NCI-H1436 treated with DMSO at 0.1 percent for 48 hours (cell line): ENCODE measurements at places on chromosomes 13 and 19.

GRCh38 chr13:114325729-114326128 lies 11.4 kb downstream of the CHAMP1 start:
- no peak for DNase-seq

GRCh38 chr13:90154311-90154960 lies 1193.1 kb upstream of the MIR17HG start:
- DNase-seq = no peak

DNA sequence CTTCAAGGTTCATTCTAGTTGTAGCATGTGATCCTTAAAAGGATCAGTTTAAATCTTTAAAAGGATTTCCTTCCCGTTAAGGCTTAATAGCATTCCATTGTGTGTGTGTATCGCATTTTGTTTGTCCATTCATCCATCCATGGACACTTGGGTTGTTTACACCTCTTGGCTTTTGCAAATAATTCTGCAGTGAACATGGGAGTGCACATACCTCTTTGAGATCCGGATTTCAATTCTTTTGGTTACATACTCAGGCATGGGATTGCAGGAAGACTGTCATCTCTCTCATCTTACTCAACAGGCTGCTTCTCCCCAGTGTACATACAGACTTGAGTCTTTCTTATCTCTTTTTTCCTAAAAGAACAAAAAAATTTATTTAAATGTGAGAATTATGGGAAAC lies 1.2 kb downstream of the RNF113B start:
- DNase-seq = no peak

- no peak for DNase-seq
These were observed 25.1 kb downstream of the MAN2B1 start for GRCh38 chr19:12641456-12641855.
